Stomach (tissue), 19 donors: ENCODE measurements at places on chromosomes 16 and 17. TPM values are rescaled to one million over a fixed set of nuclear protein-coding genes. Genes with fewer than 3 reads are reported as not detected.
A peak's percentile ranks its signal among the peaks of the same experiment; 100 is the strongest.

The SMCR8 gene
- 6.4 TPM for total RNA-seq

The RNPS1 gene
- 72.7 TPM for total RNA-seq

- no peaks in the 10 kb centered on the region for H3K27me3 ChIP-seq
- H3K4me1 ChIP-seq = peaks cover 25% of the 10 kb centered on the region
- H3K36me3 ChIP-seq = no peaks in the 10 kb centered on the region
- no peak overlapping the region for H3K27ac ChIP-seq
- peak overlapping the region; percentile 50 for H3K4me3 ChIP-seq
Measured at GRCh38 chr16:50665128-50665878, 15.8 kb downstream of the SNX20 start.

DNA sequence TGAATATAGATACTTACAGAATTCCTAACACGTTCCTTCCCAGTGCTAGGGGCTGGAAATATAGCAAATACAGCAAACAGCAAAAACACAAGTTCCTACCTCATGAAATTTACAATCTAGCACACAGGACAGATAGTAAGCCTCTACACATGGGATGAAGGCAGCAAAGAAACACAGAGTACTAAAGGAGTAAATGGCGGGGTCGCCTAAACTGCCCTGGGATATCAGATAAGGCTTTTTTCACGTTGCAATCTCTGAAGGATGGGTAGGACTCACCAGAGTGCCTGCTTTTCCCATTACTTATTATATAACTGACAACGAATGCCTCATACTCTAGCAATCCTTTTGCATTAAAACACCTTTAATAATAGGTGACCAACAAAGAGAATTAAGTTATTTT lies 19.8 kb downstream of the CEP112 start:
- H3K4me1 ChIP-seq = no peaks in the 10 kb centered on the region
- H3K4me3 ChIP-seq = no peak overlapping the region
- no peaks in the 10 kb centered on the region for H3K27me3 ChIP-seq
- H3K36me3 ChIP-seq = no peaks in the 10 kb centered on the region

DNA sequence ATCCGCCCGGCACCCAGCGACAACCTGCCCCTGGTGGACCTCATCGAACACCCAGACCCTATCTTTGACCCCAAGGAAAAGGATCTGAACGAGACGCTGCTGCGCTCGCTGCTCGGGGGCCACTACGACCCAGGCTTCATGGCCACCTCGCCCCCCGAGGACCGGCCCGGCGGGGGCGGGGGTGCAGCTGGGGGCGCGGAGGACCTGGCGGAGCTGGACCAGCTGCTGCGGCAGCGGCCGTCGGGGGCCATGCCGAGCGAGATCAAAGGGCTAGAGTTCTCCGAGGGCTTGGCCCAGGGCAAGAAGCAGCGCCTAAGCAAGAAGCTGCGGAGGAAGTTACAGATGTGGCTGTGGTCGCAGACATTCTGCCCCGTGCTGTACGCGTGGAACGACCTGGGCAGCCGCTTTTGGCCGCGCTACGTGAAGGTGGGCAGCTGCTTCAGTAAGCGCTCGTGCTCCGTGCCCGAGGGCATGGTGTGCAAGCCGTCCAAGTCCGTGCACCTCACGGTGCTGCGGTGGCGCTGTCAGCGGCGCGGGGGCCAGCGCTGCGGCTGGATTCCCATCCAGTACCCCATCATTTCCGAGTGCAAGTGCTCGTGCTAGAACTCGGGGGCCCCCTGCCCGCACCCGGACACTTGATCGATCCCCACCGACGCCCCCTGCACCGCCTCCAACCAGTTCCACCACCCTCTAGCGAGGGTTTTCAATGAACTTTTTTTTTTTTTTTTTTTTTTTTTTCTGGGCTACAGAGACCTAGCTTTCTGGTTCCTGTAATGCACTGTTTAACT lies 1.0 kb downstream of the NOG start:
- DNase-seq = no peak
- H3K4me3 ChIP-seq = peak overlapping the region; percentile 58
- peak overlapping the region; percentile 84 for H3K27ac ChIP-seq
- peaks cover 59% of the 10 kb centered on the region for H3K4me1 ChIP-seq
- H3K36me3 ChIP-seq = no peaks in the 10 kb centered on the region

DNA sequence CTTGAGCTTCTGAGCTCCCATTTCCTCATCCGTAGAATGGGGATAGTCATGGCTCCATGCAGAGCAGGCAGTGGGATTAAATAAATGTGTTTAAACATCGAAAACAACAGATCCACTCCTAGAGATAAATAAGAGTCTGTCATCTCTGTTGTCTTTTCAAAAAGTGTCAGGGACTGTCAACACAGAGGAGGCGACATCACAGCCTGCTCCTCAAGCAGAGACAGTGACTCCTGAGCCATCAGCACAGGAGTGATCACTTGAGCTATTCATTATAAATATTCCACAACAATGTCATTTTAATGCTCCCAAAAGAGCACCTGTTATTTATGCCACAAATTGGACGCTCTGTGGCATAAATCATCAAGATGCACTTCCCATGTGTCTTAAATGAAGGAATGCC lies 605.6 kb upstream of the CDH5 start:
- H3K27me3 ChIP-seq = no peaks in the 10 kb centered on the region
- no peaks in the 10 kb centered on the region for H3K4me1 ChIP-seq
- no peak overlapping the region for H3K4me3 ChIP-seq
- no peak overlapping the region for H3K27ac ChIP-seq

DNA sequence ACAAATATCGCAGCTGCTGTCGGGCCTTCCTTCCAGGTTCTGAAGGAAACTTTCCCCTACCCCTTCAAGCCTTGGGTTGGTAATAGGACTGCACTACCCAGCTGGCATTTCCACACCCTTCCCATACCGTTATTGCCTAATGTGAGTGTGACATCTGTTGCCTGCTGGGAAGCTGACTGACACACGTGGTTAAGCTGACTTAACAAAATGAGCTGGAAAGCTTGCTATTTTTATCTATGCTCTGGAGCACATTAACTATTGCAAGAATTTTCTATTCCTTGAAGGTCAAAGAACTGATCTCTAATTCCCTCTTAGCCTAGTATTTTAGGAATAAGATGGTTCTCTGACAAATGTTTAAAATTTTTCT lies 79.5 kb downstream of the PMP22 start:
- no peaks in the 10 kb centered on the region for H3K4me1 ChIP-seq
- H3K4me3 ChIP-seq = no peak overlapping the region
- DNase-seq = no peak
- H3K27ac ChIP-seq = no peak overlapping the region
- no peaks in the 10 kb centered on the region for H3K27me3 ChIP-seq

DNA sequence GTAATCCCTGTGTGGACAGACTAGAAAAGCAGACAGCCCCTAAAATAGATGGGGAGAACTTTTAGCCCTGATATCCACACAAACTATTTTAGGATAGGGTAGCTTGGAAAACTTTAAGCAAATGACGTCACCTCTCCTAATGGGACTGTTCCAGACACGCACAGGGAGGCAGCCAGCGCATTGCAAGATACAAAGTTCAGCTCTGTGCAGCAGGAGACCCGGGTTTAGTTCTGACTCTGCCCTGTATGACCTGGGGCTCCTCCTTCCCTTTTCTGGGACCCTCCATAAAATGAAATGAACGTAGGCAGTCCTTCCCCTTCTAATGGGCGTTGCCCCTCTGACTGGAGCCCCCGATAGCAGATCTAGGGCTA lies 6.3 kb downstream of the ZNF689 start:
- H3K27me3 ChIP-seq = no peaks in the 10 kb centered on the region

- no peak for DNase-seq
- H3K27ac ChIP-seq = peak overlapping the region; percentile 95
- peaks cover 14% of the 10 kb centered on the region for H3K4me1 ChIP-seq
- H3K27me3 ChIP-seq = no peaks in the 10 kb centered on the region
- no peak overlapping the region for H3K4me3 ChIP-seq
Measured at GRCh38 chr17:76670718-76671122, 27.2 kb upstream of the ST6GALNAC1 start.

- no peaks in the 10 kb centered on the region for H3K4me1 ChIP-seq
- no peaks in the 10 kb centered on the region for H3K36me3 ChIP-seq
- peaks cover 32% of the 10 kb centered on the region for H3K27me3 ChIP-seq
- H3K4me3 ChIP-seq = no peak overlapping the region
Measured at GRCh38 chr16:87127061-87127765, 190.0 kb downstream of the C16orf95 start.
